Activated CD4-positive, alpha-beta T cell treated with anti-CD3 and anti-CD28 coated beads, Interleukin-2, amount 10 ng/mL, durations not matched to agents 7 days and 5 days (primary cell): ENCODE measurements at places on chromosomes 4 and X.

DNA sequence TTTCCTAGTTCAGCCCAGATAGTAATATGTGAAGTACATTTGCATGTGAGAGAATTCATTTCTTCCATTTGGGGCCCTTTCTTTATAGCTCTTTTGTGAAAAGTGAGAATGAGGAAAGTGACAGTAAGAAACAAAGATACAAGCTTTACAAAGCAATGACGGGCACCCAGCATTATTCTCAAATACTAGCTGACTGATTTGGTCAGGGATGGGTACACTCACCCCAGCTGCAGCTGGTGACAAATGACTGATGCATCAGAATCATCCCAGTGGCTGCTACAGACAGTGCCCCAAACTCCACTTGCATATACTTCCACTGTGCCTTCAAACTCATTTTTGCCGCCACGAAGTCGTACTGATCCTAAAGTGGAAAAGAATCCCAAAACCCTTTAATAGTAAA, 14.8 kb downstream of the PRSS12 start:
- no peak for DNase-seq

DNA sequence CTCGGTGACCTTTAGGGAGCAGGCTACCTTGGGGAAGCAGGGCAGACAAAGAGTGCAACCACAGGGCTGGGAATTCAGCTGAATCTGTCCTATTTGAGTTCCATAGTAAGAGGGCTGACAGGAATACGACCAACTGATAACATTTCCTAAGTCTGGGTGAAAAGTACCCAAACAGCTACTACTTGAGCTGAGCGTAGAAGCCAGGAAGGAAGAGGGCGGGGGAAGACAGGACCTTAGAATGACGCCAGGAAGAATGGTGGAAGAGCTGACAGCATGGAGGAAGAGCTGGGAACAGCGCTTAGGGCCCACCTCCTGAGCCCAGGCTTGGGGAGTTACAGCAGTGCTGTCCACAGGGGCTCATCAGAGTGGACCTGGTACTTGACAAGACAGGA, 14.4 kb downstream of the MECP2 start:
- no peak for DNase-seq

- no peak for DNase-seq
Measured at GRCh38 chrX:148573119-148573518, 72.7 kb downstream of the AFF2 start.

- DNase-seq, result peak; percentile 20
Measured at GRCh38 chr4:88522702-88523324, 763 bp downstream of the PYURF start.

DNA sequence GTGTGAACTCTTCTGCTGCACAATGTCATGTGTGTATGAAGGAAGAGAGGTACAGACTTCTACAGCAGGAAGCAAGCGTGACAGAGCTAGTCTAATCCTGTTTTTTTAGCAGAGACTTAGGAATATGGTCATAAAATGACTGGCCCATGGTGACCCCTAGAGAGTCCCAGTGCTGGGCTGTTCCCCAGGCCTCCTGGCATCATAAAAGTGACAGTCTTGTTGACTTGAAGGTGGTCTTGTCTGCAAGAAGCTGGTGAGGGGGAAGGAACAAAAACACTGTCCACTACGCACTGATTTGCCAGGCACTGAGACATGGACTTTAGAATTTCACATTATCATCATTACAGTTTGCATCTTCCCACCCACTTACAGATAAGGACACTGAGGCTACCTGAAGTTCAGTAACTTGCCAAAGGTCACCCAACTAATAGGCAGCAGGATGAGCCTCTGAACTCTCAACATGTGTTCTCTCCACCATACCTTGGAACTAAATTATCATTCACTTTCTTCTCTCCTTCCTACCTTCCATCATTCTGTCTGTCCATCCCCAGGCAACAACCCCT, 63.0 kb downstream of the HADH start:
- DNase-seq, result no peak

DNA sequence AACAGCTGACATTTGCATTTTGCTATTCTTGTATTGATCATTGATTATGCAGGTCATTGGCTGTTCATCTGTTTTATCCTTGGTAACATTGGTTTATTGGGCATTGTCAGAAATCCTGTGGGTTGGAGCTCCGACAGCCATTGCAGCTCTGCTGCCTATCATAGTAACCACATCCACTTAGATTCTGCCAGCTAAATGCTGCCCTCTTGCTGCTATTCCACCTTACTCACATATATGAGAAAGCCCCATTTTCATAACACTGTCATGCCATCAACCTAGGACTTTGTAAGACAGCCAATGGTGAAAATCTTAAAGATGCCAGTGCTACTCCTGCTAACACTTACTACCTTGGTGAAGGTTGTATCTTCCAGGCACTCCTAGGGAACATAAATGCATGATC, 187.3 kb upstream of the CXCL13 start:
- DNase-seq, result peak; percentile 13

- DNase-seq, result no peak
Measured at GRCh38 chr4:78625073-78625472, 73.5 kb downstream of the ANXA3 start.

DNA sequence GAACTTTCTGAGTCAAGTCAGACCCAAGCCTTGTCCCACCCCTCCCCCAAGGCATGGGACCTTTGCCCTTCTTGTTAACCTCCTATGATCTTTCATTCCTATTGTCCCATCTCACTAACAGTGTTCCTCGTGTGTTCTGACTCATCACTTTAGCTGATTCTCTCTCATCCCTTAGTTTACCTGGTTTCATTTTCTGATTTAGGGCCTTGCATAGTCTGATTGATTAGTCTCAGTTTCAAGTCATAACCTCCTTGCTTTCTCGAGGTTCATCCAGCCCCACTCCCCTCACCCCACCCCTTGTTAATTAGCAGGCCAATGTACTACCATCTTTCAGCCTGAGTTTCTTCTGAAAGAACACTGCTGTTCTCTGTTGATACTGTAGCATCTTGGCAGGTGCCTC, 517.4 kb downstream of the RPA4 start:
- peak; percentile 6 for DNase-seq

GRCh38 chrX:45006002-45006800, 133.2 kb downstream of the KDM6A start:
- DNase-seq, result no peak

GRCh38 chr4:144056800-144057199, 37.6 kb upstream of the GYPB start:
- DNase-seq, result no peak

GRCh38 chr4:2977211-2978088, 14.1 kb downstream of the GRK4 start:
- DNase-seq, result no peak

GRCh38 chr4:16642897-16643296, 255.5 kb downstream of the LDB2 start:
- DNase-seq, result no peak

GRCh38 chr4:139144911-139145551, 32.0 kb downstream of the ELF2 start:
- no peak for DNase-seq

DNA sequence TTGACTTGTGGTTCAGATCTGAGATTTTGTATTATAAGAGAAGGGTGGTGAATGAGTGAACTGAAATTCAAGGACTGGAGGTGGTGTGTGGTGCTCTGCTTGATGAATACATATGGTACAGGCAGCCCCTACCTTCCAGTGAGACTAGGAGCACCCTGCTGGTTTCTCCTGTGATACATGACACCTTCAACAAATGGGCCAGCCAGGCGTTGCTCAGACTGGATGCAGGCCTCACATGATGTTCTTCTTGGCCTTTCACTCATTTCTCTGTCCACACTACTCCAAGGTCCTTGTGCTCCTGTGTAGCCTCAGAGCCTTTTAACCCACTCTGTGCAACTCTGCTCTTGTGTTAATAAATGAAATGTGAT, 67.2 kb downstream of the FNIP2 start:
- DNase-seq, result no peak

- DNase-seq, result no peak
Measured at GRCh38 chr4:173666-174314, 49.5 kb downstream of the ZNF718 start.

DNA sequence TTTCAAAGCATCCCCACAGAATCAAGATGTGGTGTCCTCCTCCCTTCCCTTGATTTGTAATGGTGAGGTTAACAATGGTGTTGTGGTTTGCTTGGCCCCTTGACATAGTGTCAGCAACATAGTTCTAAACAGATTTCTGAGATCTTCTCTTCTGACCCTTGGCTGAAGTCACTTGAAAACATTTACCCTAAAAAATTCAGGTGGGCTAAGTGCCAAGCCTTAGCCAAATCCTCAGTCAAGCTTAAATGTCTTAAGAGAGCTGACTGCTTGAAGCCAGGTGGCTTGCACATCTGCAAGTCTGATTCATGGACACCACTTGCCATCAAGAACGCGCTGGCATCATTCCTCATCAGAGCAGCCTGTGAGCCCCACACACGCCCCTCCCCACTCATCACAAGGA, 173.2 kb downstream of the MGST2 start:
- DNase-seq, result no peak

- no peak for DNase-seq
Measured at GRCh38 chr4:8294036-8294435, 24.5 kb downstream of the HTRA3 start.

DNA sequence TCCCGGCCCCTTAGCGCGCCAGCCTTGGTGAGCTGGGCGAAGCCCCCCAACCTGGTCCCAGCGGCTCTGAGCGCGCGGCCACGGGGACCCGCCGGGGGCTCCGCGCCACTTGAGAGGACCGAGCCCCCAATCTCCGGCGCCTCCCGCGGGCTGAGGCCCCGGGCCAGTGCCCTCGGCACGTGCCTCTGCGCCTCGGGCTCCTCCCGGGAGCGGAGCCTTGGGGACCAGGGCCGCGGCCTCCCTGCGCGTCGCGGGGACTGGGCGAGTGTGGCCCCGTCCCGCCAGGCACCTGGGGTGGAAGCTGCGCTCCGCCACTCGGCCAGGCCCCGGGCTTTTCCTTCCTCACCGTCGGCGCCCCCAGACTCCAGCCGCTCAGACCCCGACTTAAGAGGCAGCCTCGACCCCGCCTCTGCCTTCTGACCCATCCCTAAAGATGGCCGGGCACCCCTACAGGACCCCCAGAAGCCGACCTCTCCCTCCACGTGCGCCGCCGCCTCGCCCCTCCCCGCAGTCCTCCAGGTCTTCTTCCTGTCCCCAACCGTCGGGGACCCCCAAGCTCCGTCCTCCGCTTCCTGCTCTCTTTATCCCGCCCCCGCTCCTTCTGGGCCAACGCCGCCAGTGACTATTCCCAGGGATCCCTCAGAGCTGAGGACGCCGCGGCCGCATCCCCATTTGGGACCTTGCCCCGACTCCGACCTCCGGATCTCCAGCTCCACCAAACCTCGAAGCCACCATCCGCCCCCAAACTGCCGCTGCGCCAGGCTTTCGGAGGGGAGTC, 752 bp downstream of the ERAS start:
- DNase-seq, result no peak

GRCh38 chr4:68748181-68748991, 67.4 kb upstream of the UGT2B10 start:
- no peak for DNase-seq

DNA sequence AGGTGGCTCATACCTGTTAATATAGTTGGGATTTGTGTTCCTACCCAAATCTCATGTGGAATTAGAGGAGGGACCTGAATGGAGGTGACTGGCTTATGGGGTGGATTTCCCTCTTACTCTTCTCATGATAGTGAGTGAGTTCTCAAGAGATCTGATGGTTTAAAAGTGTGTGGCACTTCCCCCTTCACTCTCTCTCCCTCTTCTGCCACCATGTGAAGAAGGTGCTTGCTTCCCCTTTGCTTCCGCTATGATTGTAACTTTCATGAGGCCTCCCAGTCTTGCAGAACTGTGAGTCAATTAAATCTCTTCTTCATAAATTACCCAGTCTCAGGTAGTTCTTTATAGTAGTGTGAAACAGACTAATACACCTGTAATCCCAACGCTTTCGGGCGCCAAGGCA, 28.3 kb upstream of the WDR19 start:
- no peak for DNase-seq

GRCh38 chr4:105520819-105521790, 31.3 kb upstream of the ARHGEF38 start:
- DNase-seq, result peak; percentile 24

GRCh38 chrX:49242545-49243066, 7.3 kb downstream of the CCDC22 start:
- no peak for DNase-seq

DNA sequence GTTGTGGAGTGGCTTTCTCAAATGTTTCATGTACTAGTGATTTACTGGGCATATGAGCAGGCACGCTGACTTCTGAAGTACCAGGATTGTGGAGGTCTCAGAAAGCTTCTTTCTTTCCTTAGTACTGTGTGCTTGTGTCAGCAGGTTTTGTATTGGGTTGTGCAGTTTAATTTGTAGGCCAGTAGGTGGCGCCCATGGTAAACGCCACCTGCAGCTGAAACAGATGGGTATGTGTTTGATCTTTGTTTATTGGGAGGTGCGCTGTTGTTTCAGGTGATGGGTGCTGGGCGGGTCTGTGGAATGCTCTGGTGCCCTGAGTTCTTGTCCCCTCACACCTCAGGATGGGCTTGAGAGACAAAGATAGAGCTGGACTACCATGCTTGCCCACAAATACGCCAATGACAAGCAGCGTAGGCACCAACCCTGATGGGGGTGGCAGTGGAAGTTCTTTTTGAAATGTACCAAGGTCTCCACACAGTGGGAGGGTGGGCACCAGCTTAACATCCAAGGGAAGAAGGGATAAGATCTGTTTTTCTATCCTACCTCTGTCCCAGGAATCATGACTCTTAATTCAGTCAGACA, 141.5 kb downstream of the RPS6KA6 start:
- peak; percentile 6 for DNase-seq

DNA sequence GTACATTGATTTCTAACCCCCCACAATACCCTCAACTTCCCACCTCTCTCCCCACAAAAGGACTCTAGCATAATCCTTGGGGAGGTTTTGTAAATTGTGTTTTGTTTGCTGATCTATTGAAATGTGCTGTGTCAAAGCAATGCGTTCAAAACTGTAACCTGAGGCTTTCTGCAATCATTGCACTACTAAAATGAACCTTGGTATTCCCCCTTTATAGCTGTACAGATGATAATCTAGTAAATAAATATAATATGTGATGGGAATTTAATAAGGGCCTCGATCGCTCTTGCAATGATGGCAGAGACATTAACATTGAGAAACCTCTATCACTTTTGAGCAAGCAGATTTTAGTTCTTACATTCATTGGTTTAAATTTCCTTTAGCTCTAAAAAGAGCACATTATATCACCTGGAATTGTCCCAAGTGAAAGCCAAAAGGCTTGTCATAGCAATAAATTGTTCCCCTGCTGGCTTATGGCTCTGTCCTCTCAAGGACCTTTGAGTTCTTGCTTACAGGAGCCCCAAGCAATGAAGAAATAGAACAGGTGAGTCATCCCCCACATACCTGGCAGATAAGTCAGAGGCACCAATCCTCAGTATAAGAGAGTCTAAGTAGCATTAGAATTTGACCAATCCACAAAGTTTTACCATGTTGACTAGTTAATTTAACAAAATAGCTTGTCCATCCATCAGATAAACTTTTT, 18.4 kb upstream of the ACE2 start:
- no peak for DNase-seq

DNA sequence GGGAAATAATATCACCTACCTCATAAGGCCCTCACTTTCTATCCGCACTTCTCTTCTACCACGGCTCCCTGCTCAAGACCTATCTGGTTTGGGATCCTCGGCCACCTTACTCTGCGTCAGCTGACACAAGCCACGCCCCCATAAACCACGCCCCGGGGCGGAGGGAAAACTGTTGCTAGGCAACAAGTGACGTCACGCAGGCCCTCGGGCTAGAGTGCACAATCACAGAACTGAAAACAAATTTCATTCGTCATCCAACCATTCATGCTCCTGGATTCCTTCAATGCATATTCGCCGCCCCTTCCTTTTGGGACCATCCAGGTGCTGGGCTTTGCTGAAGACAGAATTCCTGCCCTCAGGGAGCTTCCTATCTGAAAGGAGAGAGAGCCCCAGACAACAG, 66.3 kb downstream of the SMC1A start:
- DNase-seq, result no peak
